Cortex of kidney (tissue), 1 donor: ENCODE measurements at places on chromosomes 5 and 9.

DNA sequence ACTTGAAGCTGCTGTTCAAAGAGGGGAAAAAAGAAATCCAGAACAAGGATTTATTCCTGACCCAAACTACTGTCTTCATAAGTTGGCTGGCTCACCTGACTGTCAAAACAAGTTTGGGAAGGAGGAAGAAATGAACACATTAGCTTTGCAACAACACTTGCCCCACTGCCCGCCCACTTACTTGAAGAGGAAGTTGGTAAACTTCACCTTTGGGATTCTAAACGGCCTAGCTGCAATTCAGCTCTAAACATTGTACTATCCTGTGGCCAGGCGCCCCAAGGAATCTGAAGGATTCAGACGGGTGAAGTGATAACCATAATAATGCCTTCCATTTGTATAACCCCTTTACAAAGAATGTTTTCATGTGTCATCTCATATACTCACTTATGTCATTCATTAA lies 199.4 kb downstream of the ARRDC3 start:
- no peak for DNase-seq

DNA sequence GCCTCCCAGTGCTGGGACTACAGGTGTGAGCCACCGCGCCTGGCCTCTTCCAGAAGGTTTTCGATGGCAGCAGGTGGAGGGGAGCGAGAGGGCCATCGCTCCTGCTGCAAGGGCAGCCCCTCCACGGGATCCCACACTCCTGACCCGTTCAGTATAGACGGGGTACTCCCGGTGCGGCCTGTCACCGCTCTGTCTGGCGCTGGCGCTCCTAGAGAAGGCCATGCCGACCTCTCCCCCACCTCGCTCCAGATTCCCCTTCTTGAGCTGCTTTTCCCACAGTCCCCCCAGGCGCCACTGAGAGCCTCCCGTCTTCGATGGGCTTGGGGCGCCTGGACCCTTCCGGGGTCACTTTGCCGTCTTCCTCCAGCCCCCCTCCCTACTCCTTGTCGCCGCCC lies 4.3 kb upstream of the SQSTM1 start:
- no peak for DNase-seq

- DNase-seq, result no peak
These were observed 27.7 kb upstream of the SSBP2 start for GRCh38 chr5:81778642-81779041.

DNA sequence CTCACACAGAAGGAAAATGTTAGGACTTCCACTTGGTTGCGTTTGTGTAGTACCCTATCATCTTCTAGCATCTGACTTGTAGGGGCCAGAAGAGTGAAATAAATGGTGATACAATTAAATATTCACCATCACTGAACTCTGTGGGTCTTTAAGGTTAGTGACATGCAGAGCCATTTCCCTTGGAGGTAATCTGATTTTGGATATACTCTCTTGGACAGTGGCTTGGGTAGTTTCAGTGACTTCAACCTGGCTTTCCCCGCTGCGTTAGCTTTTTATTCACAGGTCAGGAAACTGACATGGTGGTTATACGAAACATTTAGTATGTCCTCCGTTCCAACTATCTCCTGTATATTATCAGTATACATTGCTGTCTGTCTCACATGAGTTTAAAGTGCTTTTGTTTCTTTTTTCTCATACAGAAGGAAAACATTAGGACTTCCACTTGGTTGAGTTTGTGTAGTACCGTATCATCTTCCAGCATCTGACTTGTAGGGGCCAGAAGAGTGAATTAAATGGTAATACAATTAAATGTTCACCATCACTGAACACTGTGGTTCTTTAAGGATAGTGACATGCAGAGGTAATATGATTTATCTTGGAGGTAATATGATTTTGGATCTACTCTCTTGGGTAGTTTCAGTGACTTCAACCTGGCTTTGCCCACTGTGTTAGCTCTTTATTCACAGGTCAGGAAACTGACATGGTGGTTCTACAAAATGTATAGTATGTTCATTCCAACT lies 883.6 kb downstream of the TAF11L14 start:
- DNase-seq, result no peak

- no peak for DNase-seq
These were observed 485.0 kb upstream of the EDIL3 start for GRCh38 chr5:84869675-84870074.

- no peak for DNase-seq
These were observed 137.3 kb downstream of the FSTL4 start for GRCh38 chr5:133474851-133475590.

GRCh38 chr5:73215891-73216610 lies 43.1 kb downstream of the TMEM174 start:
- no peak for DNase-seq

DNA sequence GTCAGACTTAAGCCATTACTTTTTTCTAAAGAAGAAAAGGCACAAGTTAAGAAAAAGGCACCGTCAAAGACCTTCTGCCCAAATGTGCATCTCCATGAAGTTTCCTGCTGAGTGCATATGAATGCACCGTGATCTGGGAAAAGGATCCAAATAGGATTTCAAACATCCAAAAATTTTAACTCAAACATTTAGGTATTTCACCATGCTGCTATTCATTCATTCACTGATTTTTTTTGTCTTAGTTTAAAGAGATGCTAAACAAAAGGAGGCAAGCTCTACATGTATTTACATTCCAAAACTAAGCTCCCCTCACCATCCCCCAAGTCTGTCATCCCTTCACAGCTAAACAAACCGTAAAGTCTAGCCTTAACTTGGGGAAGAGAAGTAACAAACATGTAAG lies 291.9 kb downstream of the ARL15 start:
- no peak for DNase-seq

- DNase-seq, result no peak
These were observed 467.9 kb upstream of the DAB2 start for GRCh38 chr5:39892708-39893107.

DNA sequence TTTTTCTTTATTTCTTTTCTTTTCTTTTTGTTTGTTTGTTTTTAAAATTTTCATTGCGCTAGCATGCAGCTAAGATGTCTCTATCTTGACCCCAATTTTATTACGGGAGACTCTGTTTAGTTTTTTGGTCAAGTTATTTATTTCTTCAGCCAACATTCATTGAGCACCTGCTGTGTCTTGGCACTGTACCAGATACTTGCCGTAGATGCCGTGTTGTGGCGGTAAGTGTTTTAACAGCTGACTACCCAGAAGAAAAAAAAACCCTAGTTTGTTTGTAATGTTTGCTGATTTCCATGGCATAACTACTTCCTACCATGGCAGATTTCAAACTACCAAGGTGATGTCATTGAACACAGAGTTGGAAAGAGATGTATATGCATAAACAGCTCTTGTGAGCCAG lies 65.0 kb downstream of the UGCG start:
- no peak for DNase-seq

GRCh38 chr5:11164531-11165294 lies 403.7 kb upstream of the DAP start:
- no peak for DNase-seq

DNA sequence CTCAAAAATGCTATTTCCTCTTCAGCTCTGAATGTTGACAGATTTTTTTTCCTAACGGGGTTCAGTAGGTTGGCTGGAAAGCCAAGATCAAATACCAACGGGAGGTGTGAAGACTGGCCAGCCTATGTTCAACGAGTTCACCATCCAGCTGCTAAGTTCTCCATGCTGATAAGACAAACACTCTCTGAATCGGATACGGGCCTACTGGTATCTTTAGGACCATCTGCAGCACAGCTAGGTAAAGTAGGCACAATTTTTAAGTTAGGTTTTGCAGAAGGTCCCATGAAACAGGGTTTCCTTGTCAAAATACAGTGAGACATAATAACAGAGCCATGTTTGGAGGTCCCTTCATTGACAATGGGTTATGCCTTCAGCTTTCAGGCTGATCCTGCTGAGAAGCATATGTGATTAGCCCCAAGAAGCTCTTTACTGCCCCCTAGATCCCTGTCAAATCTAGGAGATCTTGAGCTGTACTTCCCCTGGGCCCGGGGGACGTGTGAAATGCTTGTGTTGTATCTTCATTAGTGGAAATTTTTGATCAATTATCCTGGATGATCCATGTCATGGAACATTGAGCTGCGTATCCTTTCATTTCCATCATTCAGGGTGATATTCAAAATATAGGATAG lies 60.6 kb downstream of the PGM5 start:
- no peak for DNase-seq

- DNase-seq, result no peak
These were observed 69.9 kb upstream of the OR2K2 start for GRCh38 chr9:111399772-111400563.

- no peak for DNase-seq
These were observed 72.7 kb upstream of the SLC25A48 start for GRCh38 chr5:135761746-135762145.

DNA sequence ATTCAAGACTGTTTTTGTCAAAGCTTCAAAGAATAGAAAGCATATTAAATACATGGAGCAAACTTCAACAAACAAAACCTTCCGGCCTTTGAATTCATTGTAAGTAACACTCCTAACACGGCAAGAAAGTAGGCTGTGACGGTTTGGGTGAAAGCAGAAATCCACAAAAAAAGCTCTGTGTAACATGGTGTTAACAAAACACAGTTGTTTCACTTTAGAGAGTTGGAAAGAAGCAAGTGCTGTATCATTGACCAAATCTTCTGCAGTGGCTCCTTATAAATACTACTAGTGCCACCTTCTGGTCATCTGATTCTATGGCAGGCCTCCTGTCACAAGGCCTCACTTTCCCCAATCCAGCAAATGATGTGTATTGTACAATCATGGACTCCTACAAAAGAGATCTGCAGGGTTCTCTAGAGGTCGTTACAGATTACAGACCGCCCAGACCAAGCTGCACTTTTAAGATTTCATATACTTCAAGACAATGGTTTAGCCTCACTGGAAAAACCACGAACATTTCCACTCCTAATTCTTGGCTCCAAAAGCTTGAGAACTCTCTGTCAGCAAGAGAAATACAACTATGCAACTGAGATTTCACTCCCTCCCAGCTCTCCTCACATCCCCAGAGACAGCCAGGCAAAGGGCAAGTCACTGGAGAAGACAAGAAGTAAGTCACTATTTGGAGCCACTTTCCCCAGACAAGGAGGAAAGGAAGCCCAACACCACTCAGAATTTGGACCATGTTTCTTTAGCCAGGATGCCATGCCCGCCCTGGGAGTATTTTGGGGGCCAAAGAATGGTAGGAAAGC lies 196.2 kb downstream of the DTWD2 start:
- DNase-seq, result no peak

- DNase-seq, result no peak
These were observed 102.0 kb upstream of the NREP start for GRCh38 chr5:111859031-111859430.

GRCh38 chr9:27129221-27129620 lies 20.2 kb downstream of the TEK start:
- DNase-seq, result no peak

DNA sequence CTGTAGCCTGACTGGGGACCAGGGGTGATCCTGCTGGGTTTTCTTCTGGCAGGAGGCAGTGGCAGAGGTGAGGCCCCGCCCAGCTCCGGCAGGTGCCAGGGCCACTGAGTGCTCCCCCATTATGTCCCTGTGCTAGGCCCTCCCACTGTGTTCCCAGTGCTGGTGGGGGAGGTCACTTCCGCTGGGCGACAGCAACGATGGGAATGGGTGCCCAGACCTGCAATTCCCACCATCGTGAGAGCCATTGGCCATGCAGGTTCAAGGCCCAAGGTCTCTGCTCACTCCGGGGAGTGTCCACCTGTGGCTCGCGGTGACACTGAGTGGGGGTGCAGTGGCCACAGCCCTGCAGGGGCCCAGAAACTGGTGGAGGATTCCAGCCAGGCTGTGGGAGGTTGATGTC lies 98.6 kb downstream of the RXRA start:
- DNase-seq, result no peak

- no peak for DNase-seq
These were observed 83.6 kb downstream of the SMC2 start for GRCh38 chr9:104177676-104178075.

GRCh38 chr5:36638056-36638455 lies 31.6 kb downstream of the SLC1A3 start:
- DNase-seq, result no peak

DNA sequence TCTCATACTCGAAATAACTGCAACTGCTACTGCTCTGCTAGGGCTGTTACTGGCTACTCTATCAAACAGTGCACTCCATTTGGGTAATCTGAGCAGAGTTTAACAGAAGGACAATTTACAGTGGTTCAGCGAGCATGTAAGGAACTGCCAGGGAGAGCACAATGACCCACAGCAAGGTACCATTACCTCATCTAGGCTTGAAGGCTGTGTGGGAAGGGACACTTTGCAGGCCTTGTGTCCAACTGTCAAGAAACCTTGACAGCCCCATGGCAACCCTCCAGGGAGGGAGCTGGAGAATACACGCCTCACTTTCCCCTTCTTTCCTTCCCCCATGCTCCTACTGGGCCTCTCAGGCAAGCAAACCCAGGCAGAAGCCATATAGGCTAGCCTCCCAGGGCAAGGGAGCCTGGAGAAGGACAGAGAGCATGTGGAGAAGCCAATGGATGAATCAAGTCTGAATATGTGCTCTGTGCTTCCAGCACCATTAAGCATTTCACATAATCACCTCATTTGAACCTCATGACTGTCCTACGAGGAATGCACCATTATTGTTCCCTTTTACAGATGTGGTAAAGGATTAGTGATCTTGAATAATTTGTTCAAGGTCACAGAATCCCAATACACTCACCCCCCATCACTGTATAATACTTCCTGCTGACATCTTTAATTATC lies 49.9 kb upstream of the JAK2 start:
- DNase-seq, result no peak

DNA sequence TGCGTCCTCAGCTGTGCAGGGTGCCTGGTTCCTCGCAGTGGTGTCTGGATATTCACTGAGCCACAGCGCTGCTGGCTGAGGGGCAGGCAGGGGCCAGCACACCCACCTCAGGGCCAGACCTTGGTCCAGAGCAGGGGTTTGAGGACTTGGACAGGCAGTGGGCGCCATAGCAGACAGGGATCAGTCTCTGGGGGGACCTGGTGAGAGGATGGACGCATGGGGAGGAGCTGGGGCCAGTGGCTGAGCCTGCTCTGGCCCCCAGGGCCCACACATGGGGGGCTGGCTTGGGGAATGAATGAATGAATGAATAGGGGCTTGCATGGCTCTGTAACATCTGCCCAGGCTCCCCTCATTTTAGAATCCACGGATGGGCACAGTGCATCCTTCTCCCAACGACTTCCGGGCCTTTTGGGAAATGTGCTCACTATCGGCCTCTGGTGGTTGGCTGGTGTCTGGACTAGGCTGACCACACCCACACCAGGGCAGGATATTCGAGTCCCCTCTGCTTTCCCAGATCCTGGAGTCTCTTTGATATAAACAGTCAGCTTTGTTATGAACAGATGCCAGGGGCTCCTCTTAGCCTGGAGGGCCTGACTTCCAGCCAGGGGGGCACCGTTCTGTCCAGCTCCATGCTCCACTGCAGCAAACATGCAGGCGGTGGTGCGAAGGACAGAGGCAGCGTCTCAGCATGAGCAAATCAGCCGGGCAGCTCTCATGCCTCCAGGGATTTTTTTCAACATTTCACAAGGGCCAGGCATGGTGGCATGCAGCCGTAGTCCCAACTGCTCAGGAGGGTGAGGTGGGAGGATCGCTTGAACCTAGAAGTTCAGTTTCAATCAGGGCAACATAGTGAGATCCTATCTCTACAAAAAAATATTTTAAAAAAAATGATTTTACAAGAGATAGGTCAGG lies 62.6 kb downstream of the NEK6 start:
- no peak for DNase-seq
